Stimulated activated CD4-positive, alpha-beta T cell treated with anti-CD3 and anti-CD28 coated beads, Interleukin-12 subunit alpha, Interleukin-12 subunit beta, amount 100 ng/mL, for 4 hours (primary cell): ENCODE measurements at places on chromosomes 3 and 15.

DNA sequence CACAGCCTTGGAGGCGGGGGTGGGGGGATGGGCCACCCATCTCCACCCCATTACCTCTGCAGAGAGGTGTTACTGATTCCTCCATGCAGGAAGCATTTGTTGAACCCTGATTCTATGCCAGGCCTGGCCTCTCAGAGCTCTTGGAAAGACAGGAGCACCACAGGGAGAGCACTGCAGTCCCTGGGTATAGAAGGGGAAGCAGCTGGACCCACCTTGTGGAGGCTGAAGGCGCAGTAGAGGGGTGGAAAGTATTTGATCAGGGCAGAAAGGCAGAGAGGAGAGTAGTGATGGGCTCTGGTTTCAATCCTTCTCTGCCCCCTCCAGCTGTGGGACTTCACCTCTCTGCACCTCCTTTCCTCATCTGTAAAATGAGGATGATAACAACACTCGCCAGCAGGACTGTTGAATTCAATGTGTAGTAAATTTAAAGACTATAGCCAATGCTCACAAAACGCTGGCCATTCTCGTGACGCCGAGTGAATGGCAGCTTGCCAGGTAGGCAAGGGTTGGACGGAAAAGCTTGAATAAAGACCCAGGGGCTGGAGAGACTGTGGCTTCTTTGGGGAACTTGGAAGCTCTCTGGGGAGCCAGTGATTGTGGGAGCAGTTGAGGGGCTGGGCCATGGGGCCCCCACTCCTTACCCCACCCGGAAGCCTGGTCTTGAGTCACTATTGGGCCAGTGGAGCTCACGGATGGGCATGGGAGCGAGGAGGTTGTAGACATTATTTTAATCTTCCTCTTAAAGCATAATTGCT is 8.0 kb upstream of the CCDC33 start:
- no peak for DNase-seq

DNA sequence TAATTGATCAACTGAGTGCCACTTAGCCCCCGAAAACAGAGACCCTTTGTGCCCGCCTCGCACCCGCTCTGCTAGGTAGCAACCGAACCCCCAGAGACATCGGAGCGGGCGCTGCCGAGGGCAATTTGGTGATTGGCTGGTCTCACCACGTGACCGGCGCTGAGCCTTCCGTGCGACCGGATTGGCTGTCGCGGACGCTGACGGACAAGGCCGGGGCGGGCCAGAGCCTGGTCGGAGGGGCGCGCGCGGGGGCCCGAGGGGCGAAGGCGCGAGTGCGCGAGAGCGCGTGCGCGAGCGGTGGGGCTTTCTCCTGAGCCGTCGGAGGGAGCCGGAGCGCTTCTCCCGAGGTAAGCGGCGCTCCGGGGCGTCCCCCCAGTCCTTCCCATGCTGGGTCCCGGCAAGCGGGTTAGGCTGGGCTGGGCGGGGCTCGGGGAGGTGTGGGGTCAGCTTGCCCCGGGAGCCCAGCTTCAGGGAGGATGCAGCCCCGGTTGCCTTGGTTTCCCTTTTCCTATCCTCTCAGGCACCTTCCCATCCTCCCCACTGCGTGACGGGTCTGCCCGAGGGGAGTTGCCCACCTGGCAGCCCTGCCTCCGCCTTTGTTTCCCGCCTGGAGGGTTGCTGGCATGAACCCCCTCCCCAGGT is at the start of gene TMEM108:
TSS of gene TMEM108 (plus strand) at position 303 of the 642 bp plus-strand sequence.
- no peak for DNase-seq

DNA sequence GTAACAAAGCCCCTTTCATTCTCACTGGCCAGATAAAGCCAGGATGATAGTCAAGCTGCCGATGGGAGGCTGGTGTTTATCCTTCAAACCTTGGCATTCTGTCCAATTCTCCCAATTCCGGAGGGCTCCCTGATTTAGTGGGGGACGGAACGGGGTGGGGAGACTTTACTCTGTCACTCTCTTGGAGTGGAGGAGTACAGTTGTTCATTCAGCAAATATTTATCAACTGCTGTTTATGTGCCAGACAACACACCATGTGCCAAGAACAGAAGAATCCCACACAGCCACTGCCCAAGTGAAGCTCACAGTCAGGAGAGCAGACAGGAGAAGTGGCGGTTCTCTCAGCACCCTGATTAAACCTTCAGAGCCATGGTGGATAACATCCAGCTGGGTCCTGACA is 63.3 kb downstream of the WNT5A start:
- no peak for DNase-seq

DNA sequence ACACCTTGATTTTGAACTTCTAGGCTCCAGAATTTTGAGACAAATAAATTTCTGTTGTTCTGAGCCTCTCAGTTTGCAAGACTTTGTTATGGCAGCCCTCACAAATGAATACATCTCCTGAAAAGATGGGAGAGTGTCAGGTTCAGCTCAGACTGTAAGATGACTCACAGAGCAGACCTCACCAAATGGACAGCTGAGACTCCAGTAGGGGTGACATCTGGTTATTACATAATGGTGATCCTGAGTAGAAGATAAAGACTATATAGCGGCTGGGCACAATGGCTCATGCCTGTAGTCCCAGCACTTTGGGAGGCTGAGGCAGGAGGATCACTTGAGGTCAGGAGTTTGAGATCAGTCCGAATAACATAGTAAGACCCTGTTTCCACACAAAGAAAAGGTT is 26.2 kb upstream of the MTMR14 start:
- no peak for DNase-seq

GRCh38 chr3:115638991-115639390 is 15.7 kb downstream of the GAP43 start:
- no peak for DNase-seq

DNA sequence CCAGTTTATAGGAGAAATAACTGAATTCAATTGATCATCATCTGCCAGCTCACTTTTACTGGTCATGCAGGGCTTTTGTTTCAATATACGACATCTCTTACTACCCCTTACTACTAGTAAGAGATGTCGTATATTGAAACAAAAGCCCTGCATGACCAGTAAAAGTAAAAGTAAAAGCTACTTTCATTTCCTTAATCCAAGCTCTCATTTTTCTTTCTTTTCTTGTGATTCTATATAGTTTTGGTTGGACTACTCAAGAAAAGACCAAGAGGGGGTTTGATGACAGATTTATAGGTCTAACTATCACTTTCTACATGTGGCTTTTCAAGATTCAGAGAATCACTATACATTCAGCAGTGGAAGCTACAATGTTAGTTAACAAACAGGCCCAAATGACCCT is 1237.3 kb downstream of the ROBO2 start:
- DNase-seq = no peak

GRCh38 chr3:71581457-71582035 is 2.0 kb downstream of the FOXP1 start:
- peak; percentile 34 for DNase-seq

DNA sequence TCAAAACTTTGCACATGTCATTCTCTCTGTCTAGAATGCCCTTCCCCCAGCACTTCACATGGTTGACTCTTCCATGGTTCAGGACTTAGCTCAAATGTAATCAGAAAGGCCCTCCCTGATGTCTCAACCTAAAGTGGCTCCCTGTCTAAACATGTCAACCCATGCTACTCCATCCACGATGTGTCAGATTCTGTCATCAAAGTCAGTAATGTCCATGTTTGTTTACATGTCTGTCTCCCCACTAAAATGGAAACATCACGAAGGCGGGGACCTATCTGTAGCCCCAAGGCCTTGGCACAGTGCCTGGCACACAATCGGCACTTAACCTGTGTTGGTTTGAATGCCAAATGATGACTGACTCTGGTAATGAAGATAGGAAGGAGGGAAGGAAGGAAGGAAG is 20.8 kb upstream of the SNTN start:
- no peak for DNase-seq

DNA sequence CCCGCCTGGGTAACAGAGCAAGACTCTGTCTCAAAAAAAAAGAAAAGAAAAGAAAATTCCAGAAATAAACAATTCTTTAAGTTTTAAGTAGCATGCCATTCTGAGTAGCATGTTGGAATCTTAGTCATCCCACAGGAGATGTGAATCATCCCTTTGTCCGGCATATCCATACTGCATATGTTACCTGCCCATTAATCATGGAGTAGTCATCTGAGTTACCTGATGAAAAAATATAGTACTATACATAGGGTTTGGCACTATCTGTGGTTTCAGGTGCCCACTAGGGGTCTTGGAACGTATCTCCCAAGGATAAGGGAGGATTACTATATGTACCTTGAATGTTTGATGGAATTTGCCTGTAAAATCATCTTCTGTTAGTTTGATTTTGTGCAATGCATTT is 6.3 kb upstream of the CCR4 start:
- DNase-seq = no peak

DNA sequence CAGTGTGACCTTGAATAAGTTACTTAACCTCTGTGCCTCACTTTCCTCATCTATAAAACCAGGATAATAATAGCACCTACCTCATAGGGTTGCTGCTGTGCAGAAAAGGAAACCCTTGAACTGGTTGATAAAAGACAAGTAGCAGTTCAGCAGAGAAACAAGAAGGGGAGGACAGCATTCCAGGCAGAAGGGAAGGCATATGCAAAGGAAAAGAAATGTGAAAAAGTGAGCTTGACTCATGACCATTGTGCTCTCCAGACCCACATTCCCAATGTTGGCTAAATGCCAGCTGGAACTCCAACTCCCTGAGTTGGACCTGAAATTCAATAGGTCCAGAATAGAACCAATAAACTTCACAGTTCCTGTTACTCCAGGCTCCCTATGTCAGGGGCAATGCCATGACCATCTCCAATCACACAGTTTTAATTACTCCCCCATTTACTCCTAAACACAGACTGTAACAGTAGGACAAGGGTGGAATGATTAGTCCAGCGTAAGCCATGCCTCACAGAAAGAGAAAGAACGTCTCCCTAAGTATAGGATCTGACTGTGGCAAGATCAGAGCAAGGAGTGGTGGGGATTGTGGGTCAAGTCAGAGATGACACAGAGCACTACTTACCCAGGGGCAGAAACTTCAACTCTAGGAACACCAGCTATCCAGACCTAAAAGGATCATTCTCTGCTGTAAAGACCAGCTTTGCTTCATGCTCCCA is 26.9 kb downstream of the PRKAR2A start:
- DNase-seq = no peak

DNA sequence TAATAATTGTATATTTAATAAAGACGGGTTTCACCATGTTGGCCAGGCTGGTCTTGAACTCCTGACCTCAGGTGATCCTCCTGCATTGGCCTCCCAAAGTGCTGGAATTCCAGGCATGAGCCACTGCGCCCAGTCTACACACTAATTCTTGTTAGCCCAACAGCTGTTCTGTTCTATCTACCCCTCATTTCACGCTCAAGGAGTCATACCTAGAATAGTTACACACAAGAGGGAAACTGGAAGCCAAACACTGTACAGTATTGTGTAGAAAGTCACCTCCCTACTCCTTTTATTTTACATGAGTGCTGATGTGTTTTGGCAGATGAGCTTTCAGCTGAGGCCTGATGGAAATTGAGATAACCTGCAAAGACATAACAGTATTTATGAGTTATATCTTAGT is 13.4 kb upstream of the CTDSPL2 start:
- no peak for DNase-seq
